Neural crest cell (in vitro differentiated cells): ENCODE measurements at places on chromosomes 2 and 18.

- DNase-seq = no peak
Observed at GRCh38 chr2:205462681-205463345, 219.5 kb upstream of the NRP2 start.

GRCh38 chr2:239476757-239477585 is 76.2 kb upstream of the HDAC4 start:
- no peak for DNase-seq

GRCh38 chr2:100142393-100142792 is at the start of gene AFF3:
Gene AFF3 (minus strand): TSS chr2:100142590. CDS start chr2:100104454, 38,136 bp downstream.
- DNase-seq = no peak

GRCh38 chr18:1513519-1513918 is 608.8 kb downstream of the ADCYAP1 start:
- DNase-seq = no peak

DNA sequence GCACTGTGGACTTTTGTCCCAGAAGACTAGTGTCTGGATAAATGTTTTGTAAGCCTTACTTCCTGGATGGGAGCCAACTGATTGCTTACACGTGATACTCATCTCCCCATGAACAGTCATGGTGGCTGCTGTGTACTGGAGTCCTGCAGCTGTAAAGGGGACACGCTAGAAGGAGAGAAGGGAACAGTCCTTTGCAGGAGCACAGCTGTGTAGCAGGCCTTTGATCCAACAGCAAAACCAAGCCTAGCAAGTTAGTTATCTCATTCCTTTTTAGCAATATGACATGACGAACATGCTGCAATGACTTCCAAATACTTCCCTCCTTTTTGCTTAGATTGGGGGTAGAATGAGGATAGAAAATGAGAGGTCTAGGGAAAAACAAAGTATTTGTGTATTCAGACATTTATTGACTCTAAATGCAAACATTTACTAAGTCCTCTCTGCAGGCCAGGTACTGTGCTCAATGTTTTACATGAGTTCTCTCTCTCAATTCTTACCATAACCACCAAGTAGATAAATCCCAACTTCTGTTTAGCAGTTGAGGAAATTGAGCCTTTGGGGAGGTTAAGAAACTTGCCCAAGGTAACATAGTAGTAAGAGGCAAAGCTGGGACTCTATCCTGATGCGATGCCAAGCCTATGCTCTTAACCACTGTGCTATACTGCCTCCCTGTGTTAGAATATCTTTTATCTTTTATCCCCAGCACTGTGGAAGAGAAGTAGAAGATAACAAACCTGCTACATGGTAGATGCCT is 55.4 kb upstream of the CD28 start:
- no peak for DNase-seq

DNA sequence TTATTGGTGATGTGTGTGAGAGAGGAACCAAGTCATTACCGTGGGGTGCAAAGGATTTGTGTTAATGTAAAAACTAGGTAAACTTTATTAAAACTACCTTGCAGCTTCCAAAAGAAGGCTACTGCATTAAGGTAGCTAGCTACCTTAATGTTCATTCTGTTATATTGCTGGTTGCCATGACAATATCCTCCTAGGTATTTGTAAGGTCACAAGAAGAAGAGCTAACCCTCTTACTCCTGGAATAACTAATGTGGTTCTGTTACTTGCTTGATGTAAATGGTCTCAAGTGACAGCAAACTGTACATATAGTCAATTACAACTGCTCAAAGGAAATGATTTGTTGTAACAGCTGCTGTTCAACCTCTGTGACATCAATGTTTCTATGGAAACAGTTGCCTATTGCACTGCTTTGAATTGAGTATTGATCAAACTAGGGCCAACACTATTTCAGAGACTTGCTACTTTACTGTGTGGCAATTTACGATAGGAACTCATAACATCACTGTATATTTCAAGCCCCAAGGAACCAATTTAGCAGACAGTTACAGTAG is 319.8 kb upstream of the HNRNPA3 start:
- DNase-seq = no peak

DNA sequence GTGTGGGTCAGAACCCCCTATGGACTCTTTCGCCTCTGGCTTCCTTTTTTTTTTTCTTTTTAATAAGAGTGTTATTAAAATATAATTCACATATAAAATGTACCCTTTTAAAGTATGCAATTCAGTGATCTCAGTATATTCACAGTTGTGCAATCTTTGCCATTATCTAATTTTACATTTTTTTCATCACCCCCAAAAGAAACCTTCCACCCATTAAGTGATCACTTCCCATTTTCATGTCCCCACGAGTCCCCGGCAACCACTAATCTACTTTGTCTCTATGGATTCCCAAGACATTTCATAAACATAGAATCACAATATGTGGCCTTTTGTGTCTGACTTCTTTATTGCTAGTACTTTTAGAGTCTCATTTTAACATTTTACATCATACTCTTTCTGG is 38.7 kb upstream of the ANXA4 start:
- no peak for DNase-seq

DNA sequence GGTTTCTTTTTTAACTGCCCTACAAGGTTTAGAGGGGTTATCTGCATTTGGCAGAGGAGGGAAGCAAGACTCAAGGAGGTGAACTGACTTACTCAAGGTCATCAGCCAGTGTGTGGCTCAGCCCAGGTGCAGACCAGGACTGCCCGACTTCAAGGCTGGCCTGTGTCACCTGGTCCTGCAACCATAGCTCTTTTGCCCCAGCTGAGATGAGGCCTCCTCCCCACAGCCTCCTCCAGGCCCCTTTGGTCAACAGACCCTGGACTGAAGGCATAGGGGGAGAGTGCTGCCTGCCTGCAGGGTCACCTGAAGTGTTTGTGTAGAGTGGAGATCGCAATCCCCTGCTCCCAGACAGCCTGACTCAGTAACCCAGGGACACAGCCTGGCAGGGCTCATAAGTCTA is 168.5 kb upstream of the GLI2 start:
- DNase-seq = no peak

DNA sequence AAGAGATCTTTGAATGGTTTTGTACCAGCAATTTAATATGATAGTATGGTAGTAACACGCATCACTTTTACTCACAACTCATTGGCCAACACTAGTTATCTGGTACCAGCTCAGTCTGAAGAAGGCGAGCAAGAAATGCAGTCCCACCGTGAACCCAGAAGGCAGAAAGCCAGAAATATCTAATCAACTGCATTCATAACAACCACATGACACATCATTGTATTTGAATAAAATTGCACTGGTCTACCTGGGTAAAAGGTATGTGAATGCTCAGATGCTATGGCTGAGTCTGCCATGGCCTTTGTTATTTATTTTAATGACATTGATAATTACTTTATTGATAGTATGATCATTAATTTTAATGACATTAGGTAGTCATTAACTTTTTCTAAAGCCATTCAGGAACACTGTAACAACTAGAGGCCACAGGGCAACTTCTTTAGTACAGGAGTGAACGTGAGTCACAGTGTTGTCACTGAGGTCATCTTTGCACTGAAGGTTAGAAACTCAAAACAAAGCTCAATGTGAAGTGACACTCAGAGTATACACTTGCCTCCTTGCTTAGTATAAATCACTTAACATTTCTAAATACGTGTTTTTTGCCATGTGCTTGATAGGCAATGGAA is 475.6 kb upstream of the TNP1 start:
- no peak for DNase-seq

DNA sequence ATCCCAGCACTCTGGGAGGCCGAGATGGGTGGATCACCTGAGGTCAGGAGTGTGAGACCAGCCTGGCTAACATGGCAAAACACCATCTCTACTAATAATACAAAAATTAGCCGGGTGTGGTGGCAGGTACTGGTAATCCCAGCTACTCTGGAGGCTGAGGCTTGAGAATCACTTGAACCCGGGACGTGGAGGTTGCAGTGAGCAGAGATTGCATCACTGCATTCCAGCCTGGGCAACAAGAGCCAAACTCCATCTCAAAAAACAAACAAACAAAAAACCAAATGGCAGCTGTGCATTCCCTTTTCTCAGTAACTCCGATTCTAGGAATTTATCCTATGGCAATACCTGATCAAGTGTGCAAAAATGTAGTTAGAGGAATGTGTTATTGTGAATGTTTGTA is 4.7 kb upstream of the GRHL1 start:
- no peak for DNase-seq

DNA sequence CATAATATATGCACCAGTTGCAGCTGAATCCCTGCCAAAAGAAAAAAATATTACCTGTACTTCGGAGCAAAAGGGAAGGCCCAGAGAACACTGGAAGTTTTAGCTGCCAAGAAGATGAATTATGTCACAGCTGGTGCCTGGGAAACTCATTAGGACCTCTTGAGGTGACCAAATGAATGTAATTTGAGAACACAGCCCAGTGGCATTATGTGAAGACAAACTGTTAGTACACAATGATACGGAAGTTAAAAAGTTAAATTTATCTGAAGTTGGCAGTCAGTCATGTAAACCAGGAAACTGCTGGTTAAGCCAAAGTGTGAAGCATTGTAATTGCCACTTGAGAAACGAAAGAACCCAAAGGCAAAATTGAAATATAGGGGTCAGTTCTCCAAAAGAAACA is 80.7 kb downstream of the EML4 start:
- no peak for DNase-seq
